Activated naive CD8-positive, alpha-beta T cell treated with anti-CD3 and anti-CD28 coated beads for 36 hours (primary cell): ENCODE measurements at places on chromosomes 2 and 18. TPM values are rescaled to one million over a fixed set of nuclear protein-coding genes. Genes with fewer than 3 reads are reported as not detected.

- no peak overlapping the region for H3K4me3 ChIP-seq
- H3K27ac ChIP-seq, result peak overlapping the region; percentile 1
- peaks cover 2% of the 10 kb centered on the region for H3K36me3 ChIP-seq
- H3K27me3 ChIP-seq, result no peaks in the 10 kb centered on the region
- H3K4me1 ChIP-seq, result peaks cover 5% of the 10 kb centered on the region
These were observed 34.2 kb downstream of the ADI1 start for GRCh38 chr2:3485166-3485565.

- H3K4me1 ChIP-seq, result no peaks in the 10 kb centered on the region
- no peak overlapping the region for H3K4me3 ChIP-seq
- H3K27ac ChIP-seq, result no peak overlapping the region
- peaks cover 32% of the 10 kb centered on the region for H3K27me3 ChIP-seq
- no peaks in the 10 kb centered on the region for H3K36me3 ChIP-seq
These were observed 383.0 kb upstream of the SMIM21 start for GRCh38 chr18:75810516-75810915.

DNA sequence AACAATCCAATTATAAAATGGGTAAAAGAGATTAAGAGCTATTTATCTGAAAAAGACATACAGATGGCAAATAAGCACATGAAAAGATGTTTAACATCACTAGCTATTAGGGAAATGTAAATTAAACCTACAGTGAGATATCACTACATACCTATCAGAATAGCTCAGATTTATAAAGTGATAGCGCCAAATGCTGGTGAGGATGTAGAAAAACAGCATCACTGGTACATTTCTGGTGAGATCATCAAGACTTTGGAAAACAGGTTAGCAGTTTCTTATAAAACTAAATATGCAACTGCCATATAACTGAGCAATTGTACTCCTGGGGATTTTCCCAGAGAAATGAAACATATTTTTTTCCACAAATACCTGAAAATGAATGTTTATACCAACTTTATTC lies 100.4 kb downstream of the ACOXL start:
- no peak for DNase-seq
- peaks cover 21% of the 10 kb centered on the region for H3K4me1 ChIP-seq
- H3K27ac ChIP-seq, result no peak overlapping the region

DNA sequence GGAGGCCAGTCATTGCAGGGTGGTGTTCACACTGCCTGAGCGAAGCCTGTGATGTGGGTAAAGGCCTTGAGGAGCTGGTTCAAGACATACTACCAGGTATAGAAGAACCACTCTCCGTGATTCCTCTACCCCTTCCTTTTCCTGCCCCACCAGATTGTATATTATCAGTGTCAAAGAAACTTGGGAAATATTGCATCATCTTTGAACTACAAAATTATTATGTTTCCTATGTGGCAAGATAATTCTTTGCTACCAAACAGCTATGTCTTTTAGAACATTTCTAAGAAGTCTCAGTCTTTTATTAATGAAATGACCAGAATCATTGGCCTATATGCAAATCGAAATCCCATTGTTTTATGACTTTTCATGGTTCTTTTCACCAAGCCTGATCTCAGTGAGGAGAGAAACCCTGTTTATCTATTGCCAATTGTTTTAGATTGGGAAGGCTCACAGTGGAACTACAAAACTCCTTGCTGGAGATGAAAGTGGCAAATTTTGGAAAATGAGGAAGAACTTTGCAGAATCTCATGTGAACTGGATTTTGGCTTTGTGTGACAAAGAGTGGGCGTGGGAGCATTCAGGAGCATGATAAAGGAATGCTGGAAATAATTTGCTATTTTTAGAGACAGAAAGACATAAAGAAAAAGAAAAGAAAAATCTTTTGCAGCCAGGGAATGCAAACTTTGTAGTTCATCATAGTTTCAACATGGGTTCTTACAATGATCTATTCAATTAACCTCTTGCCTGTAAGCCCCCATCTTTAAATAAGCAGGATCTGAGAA lies 286.9 kb downstream of the INSIG2 start:
- no peak overlapping the region for H3K27ac ChIP-seq
- H3K4me1 ChIP-seq, result no peaks in the 10 kb centered on the region
- no peaks in the 10 kb centered on the region for H3K36me3 ChIP-seq
- DNase-seq, result no peak
- peaks cover 20% of the 10 kb centered on the region for H3K27me3 ChIP-seq

DNA sequence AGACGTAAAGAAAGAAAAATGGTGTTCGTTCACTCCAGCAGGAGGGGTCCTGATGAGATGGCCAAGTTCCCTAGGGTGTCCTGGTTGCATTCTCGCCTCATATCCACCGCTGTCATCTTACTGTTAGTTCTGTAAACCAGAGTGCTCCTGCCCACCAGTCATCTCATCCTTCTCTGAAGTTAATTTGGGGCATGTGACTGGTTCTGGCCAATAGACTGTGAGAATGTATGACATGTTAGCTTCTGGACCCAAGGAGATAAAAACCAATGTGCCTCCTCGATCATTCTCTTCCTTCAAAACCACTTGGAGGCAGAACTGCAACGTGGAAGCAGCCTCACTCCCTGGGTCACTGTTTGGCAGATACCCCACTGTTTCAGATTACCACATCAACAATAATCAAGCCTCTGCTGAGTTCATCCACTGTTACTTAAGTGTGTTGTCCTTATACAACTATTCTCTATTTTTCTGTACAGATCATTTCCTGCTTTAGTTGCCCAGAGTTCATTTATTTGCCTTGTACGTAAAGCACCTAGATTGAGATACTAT lies 759.1 kb downstream of the TSN start:
- H3K27me3 ChIP-seq, result no peaks in the 10 kb centered on the region
- H3K27ac ChIP-seq, result no peak overlapping the region
- no peak for DNase-seq
- H3K4me3 ChIP-seq, result no peak overlapping the region
- H3K4me1 ChIP-seq, result no peaks in the 10 kb centered on the region

GRCh38 chr2:38697116-38697840 lies 31.4 kb downstream of the GALM start:
- peaks cover 58% of the 10 kb centered on the region for H3K36me3 ChIP-seq
- peak overlapping the region; percentile 25 for H3K27ac ChIP-seq
- no peak for DNase-seq
- H3K4me1 ChIP-seq, result peaks cover 31% of the 10 kb centered on the region
- H3K27me3 ChIP-seq, result no peaks in the 10 kb centered on the region
- H3K4me3 ChIP-seq, result no peak overlapping the region

GRCh38 chr2:76749858-76750257 lies 772.3 kb downstream of the LRRTM4 start:
- H3K27me3 ChIP-seq, result no peaks in the 10 kb centered on the region
- no peaks in the 10 kb centered on the region for H3K36me3 ChIP-seq
- DNase-seq, result no peak
- H3K27ac ChIP-seq, result no peak overlapping the region
- no peaks in the 10 kb centered on the region for H3K4me1 ChIP-seq

GRCh38 chr2:136175466-136175865 lies 57.5 kb upstream of the CXCR4 start:
- H3K4me3 ChIP-seq, result no peak overlapping the region
- peaks cover 4% of the 10 kb centered on the region for H3K36me3 ChIP-seq
- no peak overlapping the region for H3K27ac ChIP-seq
- no peaks in the 10 kb centered on the region for H3K27me3 ChIP-seq

DNA sequence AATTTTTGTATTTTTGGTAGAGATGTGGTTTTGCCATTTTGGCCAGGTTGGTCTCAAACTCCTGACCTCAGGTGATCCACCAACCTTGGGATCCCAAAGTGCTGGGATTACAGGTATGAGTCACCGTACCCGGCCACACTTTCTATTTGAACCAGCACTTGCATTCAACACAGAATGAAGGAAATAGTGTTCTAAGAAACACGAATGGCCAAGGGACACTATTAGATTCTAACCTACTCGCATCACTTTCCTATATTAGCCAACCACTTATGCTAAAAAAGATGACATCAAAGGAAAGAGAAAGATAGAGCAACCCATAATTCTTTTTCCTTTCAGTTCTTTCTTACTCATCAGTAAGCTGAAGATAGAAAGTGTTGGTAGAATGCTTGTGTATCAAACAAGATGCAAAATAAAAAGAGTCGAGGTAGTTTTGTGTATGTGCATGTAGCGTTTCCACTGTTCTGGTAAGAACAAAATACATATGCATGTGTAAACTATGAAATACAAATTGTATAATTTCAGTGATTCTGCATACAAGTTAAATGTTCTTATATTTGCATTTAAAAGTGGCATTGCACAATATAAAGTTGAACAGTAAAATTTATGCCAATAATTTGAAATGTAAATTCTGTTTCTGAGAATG lies 247.6 kb downstream of the CDCA7 start:
- H3K27ac ChIP-seq, result no peak overlapping the region
- peaks cover 21% of the 10 kb centered on the region for H3K27me3 ChIP-seq
- no peak overlapping the region for H3K4me3 ChIP-seq
- DNase-seq, result no peak
- H3K36me3 ChIP-seq, result no peaks in the 10 kb centered on the region

DNA sequence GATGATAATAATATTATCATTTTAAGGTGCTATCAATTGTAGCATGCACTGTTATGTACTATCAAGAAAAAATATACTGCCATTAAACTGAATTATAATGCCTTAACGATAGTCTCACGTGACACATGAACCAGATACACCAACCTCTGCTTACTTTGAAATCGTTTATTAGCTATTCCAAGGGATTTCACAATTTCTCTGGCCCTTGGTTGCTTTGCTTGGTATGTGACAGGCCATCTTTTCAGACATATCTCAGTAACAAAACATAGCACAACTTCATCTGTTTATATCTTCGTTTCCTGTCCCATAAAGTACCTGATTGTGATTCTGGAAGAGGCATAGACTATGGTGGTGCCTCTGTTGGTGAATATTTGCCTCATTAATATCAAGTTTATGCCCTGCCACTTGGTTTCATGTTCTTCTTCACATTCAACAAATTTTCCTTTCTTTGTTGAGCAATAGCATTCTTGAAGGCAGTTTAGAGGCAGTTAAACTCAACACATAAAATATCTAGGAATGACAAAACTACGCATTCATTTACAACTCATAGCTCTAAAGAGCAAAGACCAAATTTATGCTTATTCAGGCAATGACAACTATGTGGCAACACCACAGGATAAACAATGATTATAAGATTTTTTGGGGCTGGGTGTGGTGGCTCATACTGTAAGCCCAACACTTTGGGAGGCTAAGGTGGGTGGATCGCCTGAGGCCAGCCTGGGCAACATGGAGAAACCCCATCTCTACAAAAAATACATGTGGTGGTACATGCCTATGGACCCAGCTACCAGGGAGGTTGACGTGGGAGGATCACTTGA lies 84.3 kb downstream of the MCFD2 start:
- no peak overlapping the region for H3K27ac ChIP-seq
- H3K36me3 ChIP-seq, result no peaks in the 10 kb centered on the region
- H3K4me3 ChIP-seq, result no peak overlapping the region
- no peaks in the 10 kb centered on the region for H3K4me1 ChIP-seq
- H3K27me3 ChIP-seq, result no peaks in the 10 kb centered on the region
- no peak for DNase-seq

- H3K4me1 ChIP-seq, result peaks cover 10% of the 10 kb centered on the region
- no peak overlapping the region for H3K27ac ChIP-seq
- no peak for DNase-seq
- H3K4me3 ChIP-seq, result no peak overlapping the region
- no peaks in the 10 kb centered on the region for H3K27me3 ChIP-seq
- peaks cover 2% of the 10 kb centered on the region for H3K36me3 ChIP-seq
These were observed 155.3 kb downstream of the SEPTIN10 start for GRCh38 chr2:109458512-109458911.

DNA sequence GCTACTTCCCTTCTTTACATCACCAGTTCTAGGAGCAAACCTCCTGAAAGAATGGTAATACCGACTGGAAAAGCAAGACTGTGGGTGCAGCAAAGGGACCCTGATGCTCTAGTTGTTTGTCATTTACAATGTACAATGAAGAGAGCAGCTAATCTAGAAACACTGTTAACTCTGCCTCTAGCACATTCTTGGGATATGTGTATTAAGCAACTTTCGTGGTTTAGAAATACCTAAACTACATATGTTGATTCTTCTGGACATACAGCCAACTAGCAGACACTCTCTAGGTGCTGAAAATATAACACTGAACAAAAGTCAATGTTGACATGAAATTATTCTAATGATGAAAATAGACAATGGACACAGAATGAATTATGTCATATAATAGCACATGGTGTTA lies 440.3 kb upstream of the MC4R start:
- H3K4me1 ChIP-seq, result no peaks in the 10 kb centered on the region
- H3K4me3 ChIP-seq, result no peak overlapping the region
- no peaks in the 10 kb centered on the region for H3K36me3 ChIP-seq
- H3K27ac ChIP-seq, result no peak overlapping the region
- DNase-seq, result no peak

The PID1 gene
- not detected for total RNA-seq

The GULP1 gene
- total RNA-seq, result not detected

The TXNDC2 gene
- total RNA-seq, result not detected

The STPG4 gene
- total RNA-seq, result not detected

The PLGLB2 gene
- 0.49 TPM for total RNA-seq
